ENCODE measurements at places on chromosomes 16 and 17. TPM values are rescaled to one million over a fixed set of nuclear protein-coding genes. Genes with fewer than 3 reads are reported as not detected.

CD300A gene
- 6.8 TPM for total RNA-seq

CACNA1H gene
- 3.2 TPM for total RNA-seq

P4HB gene
- total RNA-seq: 420 TPM

TLCD3B gene
- 7.2 TPM for total RNA-seq

PLCG2 gene
- 3.1 TPM for total RNA-seq

KRTAP2-3 gene
- not detected for total RNA-seq

LLGL2 gene
- total RNA-seq: 24.2 TPM

PYY gene
- total RNA-seq: not detected

Measured in activated CD4-positive, alpha-beta T cell treated with anti-CD3 and anti-CD28 coated beads, Interleukin-2, amount 10 ng/mL, durations not matched to agents 7 days and 5 days (primary cell).